ENCODE measurements at places on chromosomes 3 and 15.

- no peak for DNase-seq
Observed at GRCh38 chr3:105752791-105753415, 115.9 kb downstream of the CBLB start.

DNA sequence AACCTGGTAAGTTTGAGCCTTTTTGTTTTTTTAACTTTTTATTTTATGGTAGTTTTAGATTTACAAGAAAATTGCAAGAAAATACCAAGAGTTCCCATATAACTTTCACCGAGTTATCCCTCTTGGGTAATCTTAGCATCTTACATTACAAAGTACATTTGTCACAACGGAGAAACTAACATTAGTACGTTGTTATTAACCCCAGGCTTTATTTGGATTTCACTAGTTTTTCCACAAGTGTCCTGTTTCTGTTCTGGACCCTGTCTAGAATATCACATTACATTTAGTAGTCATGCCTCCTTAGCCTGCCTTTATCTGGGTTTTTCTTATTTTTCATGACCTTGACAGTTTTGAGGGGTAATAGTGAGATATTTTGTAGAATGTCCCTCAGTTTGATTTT lies 53.5 kb upstream of the KPNA4 start:
- DNase-seq, result no peak

- DNase-seq, result no peak
Observed at GRCh38 chr3:145370870-145371269, 790.1 kb downstream of the PLOD2 start.

DNA sequence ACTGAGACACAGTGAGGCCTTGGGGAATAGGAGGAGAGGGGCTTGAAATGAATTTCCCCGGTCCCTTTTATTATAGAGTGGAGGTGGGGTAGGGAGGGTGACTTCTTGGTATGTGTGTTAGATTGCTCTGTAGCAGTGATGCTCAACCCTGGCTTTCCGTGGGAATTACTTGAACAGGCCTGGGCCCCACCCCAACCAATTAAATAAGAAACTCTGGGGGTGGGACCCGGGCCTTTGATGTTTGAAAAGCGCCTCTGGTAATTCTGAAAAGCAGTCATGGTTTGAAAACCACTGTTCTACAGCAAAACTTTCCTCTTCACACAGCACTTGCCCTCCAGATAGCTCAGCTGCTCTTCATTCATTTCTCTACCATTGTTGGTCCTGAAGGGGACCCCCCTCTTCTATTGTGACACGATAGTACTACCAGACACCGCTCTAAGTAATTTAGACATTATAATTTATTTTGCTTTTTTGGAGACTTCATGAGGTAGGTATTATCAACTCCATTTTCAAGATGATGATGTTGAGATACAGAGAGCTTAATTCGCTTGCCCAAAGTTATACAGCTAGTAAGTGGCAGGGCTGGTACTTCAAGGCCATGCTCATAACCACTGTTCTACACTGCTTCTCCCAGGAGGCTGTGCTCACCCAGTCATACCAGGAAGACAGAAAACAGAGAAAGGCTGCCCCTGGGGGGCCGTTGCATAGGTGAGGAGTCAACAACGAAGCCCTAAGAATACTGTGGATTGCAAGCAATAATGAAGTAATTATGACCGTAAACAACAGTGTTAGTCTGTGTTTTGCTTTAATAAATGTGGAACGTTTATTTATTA lies 176.2 kb downstream of the PEX5L start:
- no peak for DNase-seq

DNA sequence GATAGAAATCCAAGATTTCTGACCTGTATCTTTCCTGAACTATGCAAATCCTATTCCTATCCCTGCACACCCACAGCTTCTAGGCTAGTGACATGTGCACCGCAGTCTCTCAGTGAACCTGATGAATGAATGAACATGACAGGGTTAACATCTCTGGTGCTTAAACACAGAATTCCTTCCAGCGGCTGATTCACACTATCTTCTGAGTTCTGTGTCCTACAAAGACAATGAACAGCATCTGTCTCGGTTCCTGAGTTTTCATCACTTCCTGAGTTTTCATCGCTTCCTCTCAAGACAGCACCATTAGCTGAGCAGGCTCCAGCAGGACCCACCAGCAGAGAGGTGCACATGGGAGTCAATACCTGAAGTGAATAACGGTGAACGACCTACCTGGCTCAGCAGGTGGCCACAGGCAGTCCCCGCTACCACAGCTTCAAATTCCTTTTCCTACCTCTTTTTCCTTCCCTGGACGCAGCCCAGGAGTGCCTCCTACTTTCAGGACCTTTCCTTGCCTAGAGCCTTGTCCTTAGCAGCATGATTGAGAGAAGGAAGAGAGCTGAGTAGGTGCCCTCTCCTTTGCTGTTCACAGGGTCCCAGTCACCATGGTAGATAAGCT lies 113.5 kb downstream of the IGF2BP2 start:
- no peak for DNase-seq

GRCh38 chr3:155870945-155871745 lies 695 bp downstream of the GMPS start:
- no peak for DNase-seq

GRCh38 chr3:155208183-155208800 lies 85.2 kb downstream of the STRIT1 start:
- no peak for DNase-seq

DNA sequence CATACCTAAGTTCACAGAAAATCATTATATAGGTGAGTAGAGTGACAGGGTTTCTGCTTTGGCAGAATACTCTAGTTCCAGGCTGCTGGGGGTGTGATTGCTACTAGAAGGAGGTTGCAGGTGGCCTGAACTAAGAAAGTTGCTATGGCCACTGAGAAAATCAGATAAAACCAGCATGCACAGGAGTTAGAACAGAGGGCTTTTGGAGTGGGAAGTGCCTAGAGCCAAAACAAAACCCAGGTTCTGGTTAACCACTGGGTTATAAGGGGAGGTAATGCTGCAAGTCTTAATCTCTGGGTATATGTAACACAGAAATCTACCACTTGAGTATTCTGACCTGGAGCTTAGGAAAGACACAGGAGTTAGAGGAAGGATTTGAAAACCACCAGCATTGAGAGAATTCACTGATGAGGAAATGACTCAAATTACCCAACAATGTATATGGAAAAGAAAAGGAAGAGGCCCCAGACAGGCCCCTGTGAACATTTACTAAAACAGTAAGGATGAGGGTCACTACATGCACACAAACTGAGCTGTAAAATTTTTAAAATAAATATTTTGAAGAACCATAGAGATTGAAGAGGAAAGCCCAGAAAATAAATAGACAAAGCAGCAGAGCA lies 60.0 kb downstream of the PLOD2 start:
- DNase-seq, result no peak

- peak; percentile 75 for DNase-seq
Observed at GRCh38 chr3:184725176-184725719, 13.4 kb upstream of the MAGEF1 start.

DNA sequence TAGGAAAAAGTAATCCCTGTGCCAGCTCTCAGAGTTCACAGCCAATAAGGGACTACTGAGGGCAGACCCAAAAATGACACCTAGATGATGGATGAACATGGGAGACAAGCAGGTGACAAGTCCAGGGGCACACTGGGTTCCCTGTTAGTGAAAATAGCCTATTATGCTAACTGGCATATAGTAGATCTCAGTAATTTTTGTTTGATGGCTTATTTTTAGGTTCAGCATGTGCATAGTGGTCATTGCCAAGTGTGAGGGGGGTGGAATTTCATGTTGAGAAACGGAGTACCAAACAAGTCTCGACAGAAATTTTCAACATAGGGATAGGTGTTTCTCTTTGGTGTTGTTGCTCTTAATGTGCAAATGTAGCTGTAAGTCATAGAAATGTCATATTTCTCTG lies 6.4 kb upstream of the ITGB5 start:
- no peak for DNase-seq

GRCh38 chr3:194206320-194206719 lies 70.4 kb downstream of the HES1 start:
- peak; percentile 93 for DNase-seq

DNA sequence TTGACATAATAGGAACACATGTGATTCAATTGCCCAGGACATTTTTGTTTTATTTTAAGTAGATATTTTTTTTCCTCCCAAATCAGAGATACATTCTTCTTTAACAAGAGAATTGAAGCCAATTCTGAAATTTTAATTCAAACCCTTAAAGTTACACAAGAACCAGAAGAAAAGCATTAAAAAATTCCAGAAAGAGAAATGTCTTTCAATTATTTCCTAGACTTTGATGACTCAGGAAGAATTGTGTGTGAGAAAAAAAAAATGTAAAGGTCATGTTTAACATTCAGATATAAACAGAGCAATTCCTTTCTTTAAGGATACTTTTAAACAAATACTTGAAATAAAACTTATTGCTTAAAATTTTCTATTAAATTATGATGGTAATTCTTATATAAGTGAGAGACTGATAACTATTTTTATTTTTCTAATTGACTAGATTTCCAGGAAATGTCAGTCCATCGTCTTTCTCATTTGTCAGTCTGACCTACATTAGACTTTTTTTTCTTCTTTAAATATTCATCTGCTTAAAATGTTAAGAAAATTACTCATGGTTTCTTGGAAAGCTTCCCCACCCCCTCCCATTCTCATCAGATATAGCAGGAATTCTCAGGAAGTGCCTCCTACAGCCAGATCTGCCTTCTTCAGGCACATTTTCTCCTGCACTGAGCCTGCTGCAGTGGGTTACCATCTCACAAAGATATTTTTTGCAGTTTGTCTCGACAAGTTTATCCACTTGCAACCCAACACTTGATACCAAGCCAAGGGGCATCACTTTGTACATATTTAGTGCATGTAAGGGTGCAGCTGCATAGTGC lies 261.8 kb upstream of the CBLB start:
- DNase-seq, result no peak

DNA sequence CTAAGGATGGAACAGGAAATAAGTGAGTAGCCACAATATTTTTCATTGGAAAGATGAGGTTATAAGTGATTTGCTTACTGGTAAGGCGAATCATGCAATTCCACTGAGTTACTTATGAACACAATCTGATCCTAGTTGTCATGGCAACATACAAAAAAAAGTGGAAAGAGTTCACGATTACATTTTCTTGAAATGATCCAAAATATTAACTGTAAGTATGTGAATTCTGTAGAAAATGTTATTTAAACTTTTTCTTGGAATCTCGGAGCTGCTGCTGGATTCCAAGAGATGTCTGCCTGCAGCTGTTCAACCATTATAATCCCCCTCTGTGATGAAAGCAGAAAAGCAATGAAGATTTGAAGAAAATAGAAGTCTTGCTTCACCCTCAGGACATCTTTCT lies 120.5 kb downstream of the KBTBD8 start:
- DNase-seq, result no peak

- peak; percentile 94 for DNase-seq
Observed at GRCh38 chr15:85581495-85581894, 201.1 kb downstream of the AKAP13 start.

- DNase-seq, result no peak
Observed at GRCh38 chr3:90016555-90016954, 909.1 kb downstream of the EPHA3 start.

- DNase-seq, result no peak
Observed at GRCh38 chr3:57331078-57331610, 38.7 kb upstream of the ASB14 start.

DNA sequence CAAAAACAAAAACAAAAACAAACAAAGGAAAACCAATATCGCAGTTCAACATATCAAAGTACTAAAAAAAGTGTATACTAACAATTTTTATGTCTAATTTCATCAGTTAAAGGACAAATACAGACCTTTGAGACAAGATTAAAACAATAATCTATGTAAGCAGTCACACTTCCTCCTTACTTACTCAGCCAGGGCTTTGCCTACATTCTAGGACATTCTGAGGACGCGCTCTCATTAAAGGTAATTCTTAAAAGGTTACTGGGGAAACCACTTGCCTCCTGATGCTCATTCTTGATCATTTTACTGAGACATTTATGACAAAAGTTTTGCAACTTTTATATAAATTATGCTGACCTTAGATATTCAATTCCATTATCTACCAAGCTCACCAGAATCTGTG lies 93.4 kb downstream of the CBLB start:
- no peak for DNase-seq

DNA sequence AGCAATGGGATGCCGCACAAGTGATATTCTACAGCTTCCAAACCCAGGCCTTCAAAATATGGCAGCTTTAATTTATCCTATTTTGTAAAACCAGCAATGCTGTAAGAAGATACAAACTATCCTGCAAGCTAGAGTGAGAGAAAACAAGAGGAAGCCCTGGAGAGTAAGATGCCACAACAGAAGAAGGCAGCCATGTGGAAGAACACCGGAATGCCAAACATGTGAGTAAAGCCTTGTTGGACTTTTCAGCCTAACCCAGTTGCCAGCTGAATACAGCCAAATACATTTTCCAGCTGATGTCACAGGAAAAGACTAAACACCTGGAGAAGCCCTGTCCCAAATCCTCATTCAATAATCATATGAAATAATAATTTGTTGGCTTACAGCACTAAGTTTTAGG lies 1115.1 kb upstream of the CADM2 start:
- no peak for DNase-seq

GRCh38 chr3:149657321-149657925 lies 402 bp downstream of the WWTR1 start:
- DNase-seq, result no peak

GRCh38 chr3:117480972-117481371 lies 771.4 kb downstream of the TUSC7 start:
- no peak for DNase-seq

DNA sequence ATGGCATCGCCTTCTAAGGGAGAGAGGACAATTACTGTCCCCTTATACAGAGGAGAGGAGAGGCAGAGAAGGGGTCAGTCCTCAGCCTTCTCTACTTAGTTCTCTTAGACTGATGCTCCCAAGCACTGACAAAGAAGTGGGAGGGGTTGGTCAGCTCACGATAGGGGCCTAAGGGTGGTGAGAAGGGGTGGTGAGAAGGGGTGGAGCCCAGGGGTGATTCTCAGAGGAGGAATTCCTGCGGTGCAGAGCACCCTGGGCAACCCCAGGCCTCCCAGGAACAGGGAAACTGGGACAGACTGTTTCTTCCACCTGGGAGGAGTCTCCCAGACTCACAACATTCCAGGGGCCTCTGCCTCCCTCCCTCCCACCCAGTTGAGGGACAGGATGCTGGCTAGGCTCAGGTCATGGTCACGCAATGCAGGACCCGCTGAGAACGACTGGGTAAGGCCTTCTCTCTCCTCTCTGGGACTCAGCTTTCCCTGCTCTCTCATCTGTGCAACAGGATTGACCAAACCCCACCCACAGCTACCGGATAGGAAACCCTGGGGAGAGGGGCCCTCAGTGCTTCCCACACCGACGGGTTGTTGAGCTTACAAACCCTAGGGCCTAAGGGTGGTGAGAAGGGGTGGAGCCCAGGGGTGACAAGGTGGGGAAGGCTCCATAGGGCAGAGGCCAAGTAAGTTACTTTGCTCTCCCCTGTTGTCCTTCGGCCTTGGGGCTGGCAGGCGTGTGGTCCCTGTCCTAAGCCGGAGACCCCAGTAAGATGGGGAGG lies 1.5 kb downstream of the TPRA1 start:
- no peak for DNase-seq

- no peak for DNase-seq
Observed at GRCh38 chr3:100158918-100159330, 44.6 kb upstream of the FILIP1L start.

All from esophagus muscularis mucosa (tissue), 4 donors.